ENCODE measurements at places on chromosomes 2 and 18.

DNA sequence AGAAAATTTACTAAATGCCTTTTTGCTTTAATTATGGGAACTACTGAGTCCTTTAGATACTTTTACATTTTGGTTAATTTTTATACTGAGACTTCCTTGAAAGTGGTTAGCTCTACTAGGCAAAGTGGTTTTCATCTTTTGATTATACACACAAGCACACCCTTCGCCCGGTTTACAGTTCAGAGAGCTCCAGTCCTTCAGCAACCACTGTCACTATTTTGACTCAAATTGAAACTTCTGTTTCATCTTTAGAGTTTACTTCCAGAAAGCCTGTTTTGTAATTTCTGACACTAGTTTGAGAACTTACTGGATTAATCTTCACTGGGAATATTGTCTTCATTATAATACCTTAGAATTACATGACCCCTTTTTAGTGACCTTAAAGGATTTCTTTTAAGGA is 140.3 kb upstream of the FOSL2 start:
- no peak for DNase-seq

DNA sequence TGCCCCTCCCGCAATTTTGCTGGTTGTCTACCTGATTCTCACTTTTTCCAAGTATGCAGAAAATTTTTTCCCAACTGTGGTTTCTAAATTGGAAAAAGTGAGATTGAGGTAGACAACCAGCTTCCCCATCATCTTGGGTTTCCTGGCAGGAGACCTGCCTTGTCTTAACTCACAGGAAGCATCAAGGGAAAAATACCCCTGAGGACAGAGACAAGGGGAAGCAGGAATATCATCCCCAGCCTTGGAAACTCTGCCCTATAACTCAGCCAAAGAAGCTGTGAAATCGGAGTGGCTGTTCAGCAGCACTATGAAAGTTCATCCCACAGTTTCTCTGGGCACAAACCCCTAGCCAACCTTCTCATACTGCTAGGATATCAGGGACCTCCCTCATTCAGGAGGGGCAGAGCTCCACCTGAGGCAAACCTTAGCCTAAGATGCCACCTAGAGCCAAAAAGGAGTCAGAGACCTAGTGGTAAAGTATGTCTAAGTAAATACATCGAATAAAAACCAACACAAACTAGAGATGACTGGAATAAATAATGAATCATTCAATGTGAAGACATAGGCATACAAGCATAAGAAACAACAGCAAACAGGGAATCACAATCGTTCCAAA is 68.2 kb downstream of the ZSWIM2 start:
- DNase-seq: no peak

- no peak for DNase-seq
These were observed 39.5 kb downstream of the CERS6 start for GRCh38 chr2:168495524-168495923.

DNA sequence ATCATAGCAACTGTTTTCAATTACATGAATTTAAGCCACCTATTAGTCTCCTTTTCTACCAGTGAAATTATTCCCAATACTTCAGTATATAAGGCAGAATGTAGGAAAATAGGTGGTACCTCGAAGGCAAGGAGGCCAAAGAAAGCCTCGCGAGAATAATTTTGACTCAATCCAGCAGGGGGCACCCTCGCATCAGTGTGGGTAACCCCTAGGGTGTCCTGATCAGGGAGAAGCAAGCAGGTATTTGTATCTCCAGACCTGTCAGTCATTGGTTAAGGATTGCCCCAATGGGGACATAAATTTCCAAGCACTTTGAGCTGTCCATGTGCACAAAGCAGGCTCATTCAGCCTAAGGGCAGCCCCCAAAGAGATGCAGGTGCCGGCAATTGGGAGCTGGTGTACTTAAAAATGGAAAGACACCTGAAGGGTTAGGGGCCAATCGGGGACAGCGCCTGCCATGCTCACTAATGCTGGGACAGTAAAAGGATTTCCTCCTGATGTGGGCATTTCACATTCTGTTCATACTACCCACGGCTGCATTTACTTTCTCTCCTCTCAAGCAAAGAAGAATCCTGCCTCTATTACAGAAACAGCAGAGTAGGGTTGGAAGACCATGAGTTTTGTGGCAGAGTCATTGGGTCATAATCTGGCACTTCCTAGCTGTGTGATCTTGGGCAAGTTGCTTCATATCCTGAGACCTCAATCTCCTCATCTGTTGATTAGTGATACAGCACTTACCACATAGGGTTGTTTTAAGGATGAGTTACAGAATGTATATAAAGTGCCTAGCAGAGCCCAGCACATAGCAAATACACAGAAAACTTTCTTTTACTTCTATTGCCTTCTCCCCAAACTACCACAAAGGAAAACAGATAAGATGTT is 136.1 kb downstream of the ICOS start:
- DNase-seq: no peak

All from body of pancreas (tissue), 4 donors.